Endodermal cell (in vitro differentiated cells): ENCODE measurements at places on chromosomes 6 and 20.

- no peak for DNase-seq
Measured at GRCh38 chr6:41411961-41412360, 76.6 kb downstream of the NCR2 start.

DNA sequence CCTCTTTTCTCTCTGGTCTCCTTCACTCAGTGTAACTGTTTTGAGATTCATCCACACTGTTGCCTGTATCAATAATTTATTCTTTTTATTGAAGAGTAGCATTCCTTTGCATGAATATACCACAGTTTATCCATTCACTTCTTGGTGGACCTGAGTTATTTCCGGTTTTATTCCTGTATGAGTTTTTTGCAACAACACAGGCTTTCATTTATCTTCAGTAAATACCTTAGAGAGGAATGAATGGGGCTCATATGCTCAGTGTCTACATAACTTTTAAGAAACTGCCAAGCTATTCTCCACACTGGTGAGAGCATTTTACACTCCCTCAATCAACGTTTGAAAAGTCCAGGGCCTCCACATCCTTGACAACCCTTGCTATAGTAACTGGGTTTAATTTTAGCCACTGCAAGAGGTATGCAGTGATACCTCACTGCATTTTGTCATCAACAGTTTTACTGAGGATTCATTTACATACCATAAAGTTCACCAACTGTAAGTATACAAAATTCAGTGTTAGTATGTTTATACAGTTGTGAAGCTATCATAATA is 154.6 kb downstream of the PDE10A start:
- DNase-seq = no peak

GRCh38 chr6:134531611-134532010 is 213.7 kb upstream of the SGK1 start:
- no peak for DNase-seq

GRCh38 chr6:143165315-143165855 is 104.7 kb downstream of the AIG1 start:
- DNase-seq = no peak

DNA sequence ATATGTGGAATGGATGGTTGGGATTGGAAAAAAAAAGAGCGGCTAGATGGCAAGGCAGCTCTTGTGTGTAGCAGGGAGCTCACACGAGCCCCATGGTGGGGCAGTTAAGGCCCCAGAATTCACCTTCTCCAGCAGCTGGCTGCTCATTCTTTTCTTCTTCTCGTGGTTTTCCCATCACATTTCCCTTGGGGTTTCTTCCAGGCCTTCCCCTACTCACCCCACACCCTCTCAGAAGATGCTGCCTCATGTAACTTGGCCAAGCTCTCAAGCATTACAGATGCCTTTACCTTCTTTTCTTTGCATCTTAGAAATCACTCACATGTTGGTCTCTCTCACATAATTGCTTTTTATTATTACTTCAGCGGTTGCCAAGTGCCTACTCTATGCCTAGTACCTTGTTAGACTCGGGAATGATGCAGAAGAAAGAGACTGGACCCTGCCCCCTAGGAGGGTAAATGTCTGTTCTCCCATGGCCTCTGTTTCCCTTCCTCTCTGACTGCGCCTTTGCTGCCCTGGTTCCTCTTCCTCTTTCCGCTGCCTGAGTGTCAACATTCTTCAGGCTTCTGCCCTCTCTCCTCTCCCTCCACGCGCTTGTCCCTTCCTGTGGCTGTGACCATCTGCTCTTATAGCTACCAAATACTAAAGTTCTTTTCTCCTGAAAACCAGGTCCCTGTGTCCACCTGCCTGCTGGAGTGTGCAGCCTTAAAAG is 28.6 kb downstream of the PPARD start:
- no peak for DNase-seq

DNA sequence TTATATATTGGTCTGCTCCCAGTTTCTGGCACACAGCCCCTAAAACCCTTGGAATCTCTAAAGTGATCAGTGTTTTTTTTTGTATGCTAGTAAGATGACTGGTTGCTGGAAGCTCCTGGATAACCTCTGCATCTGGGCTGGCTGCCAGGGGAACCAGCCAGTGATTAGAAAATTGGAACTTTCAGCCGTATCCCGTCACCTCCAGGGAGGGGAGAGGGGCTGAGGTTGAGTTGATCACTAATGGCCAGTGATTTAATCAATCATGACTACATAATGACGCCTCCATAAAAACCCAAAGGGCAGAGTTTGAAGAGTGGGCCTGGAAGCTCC is 48.0 kb upstream of the NOP56 start:
- no peak for DNase-seq

- no peak for DNase-seq
Measured at GRCh38 chr6:2351090-2351489, 105.7 kb upstream of the GMDS start.

DNA sequence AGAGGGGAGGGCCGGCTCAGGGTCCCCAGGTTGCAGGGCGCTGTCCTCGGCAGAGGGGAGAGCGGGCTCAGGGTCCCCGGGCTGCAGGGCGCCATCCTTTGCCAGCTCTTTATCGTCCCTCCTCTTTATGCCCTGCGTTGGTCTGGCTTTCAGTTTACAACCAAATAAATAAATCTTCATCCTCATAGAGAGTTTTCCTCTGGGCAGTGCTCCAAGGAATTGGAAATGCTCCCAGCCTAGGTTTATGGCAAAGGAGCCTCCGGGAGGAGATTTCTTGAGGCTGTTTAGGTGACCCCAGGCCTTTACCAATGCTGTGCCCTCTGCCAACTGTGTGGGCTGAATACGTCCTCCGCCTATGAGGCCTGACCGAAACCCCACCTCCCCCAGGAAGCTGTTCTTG is 60.2 kb downstream of the CHMP4B start:
- DNase-seq = no peak
